ENCODE measurements at places on chromosomes 7 and 10.

- no peak for DNase-seq
These were observed 1.9 kb downstream of the ACSL5 start for GRCh38 chr10:112375721-112376395.

- no peak for DNase-seq
These were observed 19.5 kb downstream of the TRIM56 start for GRCh38 chr7:101104799-101105198.

- no peak for DNase-seq
These were observed 549.0 kb upstream of the VSTM2A start for GRCh38 chr7:53993224-53993623.

- DNase-seq, result no peak
These were observed 159.5 kb downstream of the PRKAG2 start for GRCh38 chr7:151717415-151717814.

DNA sequence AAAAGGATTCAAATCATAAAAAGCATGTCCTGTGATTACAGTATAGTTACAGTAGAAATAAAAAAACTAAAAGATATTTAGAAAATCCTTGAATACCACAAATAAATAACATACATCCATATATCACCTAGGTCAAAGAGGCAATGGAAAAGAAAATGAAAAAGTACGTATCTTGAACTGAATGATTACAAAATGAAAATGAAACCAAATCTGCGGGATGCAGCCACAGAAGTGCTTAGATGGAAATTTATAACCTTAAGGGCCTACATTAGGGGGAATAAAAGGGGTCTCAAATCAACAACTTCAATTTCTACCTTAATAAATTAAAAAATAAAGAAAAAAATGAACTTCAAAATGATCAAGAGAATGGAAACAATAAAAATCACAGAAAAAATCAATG, 879.0 kb upstream of the CELF2 start:
- no peak for DNase-seq

DNA sequence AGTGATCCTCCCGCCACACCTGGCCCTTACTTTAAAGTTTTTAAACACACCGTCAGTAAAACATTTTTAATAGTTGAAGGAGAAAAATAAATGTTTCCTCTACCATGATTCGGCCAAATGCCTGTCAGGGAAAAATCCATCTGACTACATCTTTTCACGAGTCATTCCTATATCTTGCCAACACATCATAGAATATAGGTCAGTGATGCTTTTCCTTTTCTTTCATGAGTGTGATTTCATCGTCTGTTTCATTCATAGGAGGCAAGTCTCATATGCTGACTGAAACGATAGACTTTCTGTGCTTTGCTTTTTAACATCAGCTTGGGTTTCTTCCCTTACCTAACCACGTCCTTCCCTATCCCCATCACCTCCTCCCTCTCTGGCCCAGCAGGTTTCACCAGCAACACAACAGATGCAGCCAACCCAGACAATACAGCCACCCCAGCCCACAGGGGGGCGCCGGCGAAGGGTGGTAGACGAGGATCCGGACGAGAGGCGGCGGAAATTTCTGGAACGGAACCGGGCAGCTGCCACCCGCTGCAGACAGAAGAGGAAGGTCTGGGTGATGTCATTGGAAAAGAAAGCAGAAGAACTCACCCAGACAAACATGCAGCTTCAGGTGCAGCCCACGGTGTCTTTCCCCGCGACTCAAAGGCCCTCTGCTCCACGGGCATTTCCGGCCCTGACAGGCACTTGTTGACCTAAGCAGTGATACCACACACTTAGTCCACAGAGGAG, 149.2 kb downstream of the TRIL start:
- no peak for DNase-seq

DNA sequence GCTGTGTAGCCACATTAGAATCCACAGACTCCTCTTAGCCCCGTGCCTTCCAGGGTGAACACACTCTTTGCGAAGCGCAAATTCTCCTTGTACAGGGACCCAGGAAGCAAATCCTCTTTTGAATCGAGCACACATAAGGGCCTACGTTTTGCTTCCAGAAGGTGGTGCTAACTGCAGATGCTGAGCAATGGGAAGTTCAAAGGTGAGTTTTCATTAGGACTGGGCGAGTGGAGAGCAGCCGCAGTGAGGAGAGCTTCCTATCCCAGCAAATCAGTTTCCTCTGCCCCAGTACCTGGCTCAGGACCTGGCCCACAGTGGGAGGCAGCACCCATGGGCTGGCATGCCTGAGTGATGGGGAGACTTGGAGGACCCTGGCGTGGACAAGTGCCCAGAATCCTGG, 23.5 kb upstream of the GPR26 start:
- no peak for DNase-seq

DNA sequence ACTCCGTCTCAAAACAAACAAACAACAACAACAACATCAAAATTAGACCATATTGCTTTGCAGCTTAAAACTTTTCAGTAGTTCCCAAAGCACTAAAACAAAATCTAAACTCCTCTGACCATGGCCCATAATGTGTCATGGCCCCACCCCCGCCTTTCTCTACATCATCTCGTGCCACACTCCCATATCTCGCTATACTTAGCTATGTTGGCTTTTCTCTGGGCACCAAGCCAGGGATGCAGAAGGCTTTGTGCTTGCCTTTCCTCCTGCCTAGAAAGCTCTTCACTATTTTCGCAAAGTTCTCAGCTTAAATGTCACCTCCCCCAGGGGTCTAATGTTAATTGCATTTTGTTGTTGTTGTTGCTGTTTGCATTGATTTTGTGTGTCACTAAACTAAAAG, 15.1 kb upstream of the SLC16A12 start:
- DNase-seq, result no peak

DNA sequence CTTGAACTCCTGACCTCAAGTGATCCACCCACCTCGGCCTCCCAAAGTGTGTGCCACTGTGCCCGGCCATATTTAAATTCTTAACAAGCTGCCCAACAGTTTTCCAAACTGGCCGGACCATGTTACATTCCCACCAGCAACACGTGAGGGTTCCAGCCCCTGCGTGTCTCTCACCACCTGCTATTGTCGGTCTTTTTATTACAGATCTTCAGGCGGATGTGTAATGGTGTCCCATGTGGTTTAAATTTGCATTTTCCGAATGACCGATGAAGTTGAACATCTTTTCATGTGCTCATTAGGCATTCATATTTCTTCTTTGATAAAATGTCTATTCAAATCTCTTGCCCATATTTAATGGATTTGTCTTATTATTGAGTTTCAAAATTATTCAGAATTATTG, 11.5 kb downstream of the ELFN1 start:
- no peak for DNase-seq

DNA sequence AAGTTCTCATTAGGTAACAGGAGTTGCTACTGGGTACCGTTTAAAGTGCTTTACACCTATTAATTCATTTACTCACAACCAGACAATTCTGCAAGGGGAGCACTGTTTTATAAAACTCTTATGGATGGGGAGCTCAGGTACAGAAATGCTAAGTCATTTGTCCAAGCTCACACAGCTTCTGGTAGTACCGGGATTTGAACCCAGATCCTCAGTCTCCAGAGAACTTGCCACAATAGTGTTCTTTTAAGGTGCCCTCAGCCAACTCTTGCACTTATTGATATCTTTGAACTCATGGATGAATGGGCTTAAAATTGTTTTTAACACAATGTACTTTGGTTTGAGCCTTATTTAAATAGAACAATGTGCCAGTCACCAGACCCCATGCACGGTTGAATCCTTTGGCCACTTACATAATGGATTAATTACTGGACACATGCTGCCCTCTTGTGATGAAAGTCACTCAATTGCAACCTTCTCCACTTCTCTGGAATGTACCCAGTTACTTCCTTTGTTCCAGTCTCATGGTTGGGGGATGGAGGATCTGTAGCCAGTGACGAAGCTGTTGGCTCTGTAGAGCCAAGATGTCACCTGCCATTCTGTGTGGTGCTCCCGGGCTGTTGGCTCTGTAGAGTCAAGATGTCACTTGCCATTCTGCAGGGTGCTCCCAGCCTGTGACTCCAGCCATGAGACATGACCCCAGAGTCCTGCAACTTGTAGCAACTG, 65.6 kb downstream of the NOD1 start:
- DNase-seq, result no peak

GRCh38 chr7:1175967-1176851, 16.2 kb upstream of the ZFAND2A start:
- DNase-seq, result peak; percentile 74

DNA sequence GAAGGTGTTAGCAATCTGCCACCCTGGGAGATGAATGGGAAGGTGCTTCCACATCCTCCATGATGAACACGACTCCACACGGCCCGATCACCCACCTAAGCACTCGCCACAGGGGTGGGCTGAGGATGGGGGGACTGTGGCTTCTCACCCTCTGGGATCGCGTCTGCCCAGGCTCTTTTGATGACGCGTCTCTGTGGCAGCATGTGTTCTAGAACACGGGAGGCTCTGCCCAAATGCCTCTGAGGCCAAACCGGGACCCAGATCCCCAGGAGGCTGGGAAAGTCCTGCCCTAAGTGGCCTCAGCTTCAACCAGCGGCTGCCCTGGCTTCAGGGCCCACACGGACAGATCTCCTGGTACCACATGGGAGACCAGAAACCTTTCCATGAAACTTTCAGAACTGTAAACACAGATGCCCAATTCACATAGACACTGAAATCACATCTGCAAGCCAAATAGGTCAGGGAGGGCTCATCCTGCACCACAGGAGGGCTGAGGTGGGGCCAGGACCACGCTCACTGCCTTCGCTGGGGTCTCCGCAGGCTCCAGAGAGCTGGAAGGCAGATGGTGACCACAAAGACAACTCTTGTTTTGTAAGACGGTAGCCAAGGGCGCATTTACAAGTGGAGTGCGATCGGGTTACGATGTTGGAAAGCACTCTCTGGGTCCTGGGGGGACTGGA, 200.6 kb downstream of the PTPRN2 start:
- DNase-seq, result no peak

DNA sequence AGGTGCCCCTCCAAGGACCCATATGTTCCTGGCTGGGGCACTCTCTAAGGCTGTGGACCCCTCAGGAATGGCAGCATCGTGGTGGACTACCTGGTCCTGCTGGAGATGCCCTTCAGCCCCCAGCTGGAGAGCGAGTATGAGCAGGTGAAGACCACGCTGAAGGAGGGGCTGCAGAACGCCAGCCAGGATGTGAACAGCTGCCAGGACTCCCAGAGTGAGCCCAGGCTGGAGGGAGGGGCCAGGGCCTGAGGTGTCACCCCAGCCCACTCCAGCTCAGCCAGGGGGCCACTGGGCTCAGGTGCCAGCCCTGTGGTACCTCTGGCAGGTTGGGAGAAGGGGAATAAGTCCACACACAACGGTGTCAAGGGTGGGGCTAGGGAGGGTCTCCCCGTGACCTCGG, 4.7 kb upstream of the MUC12 start:
- no peak for DNase-seq

DNA sequence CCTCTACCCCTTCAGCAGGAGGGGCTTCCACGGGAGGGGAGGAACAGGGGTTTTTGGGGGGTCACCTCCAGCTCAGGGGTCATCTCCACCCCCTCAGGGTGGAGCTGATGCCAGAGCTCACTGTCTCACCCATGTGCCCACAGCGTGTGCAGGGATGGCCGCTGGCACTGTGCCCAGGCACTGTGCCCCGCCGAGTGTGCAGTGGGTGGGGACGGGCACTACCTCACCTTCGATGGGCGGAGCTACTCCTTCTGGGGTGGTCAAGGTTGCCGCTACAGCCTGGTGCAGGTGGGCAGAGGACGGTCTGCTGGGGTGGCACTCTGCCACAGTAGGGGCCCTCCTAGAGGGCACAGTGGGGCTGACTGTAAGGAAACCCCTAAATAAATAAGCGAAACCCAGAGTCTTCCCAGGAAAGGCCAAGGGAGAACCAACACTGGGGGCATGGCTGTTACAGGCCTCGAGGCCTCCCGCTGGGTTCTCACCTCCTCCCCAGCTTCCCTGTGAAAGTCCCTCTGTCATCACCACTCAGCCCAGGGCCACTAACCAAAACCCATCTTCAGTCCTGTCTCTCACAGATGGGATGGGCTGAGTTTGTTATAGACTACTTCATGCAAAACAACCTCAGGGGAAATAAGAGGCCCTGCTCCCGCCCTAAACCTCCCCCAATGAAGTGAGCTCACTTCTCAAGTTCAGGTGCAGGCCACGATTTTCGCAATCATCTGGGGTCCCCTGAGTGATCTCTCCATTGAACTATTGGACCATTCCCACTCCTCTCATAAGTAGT, 7.4 kb upstream of the ZNF467 start:
- no peak for DNase-seq

DNA sequence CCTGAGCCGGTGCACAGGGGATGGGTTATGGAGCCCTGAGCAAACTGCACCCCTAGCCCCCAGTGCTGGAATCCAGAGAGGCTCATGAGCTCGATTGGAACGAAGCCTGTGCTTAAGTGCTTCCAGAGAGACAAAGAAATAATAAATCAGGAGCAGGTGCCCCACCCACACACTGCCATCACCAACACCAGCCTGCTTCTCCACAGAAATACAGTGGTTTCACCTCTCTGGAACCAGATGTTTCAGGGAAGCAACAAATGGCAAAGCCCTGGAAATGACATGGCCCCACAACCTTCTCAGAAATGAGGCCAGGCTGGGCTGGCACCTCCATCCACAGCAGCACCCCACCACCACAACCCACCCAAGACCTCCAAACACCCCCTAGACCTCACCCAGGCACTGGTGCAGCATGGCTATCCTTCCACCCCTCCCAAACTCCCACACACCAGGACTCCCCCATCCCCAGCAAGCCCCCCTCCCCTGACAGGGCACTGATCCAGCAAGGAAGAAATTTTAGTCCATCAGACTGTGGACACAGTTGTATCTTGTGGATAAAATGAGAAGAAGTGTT, 4.1 kb upstream of the SLC18A3 start:
- DNase-seq, result no peak

DNA sequence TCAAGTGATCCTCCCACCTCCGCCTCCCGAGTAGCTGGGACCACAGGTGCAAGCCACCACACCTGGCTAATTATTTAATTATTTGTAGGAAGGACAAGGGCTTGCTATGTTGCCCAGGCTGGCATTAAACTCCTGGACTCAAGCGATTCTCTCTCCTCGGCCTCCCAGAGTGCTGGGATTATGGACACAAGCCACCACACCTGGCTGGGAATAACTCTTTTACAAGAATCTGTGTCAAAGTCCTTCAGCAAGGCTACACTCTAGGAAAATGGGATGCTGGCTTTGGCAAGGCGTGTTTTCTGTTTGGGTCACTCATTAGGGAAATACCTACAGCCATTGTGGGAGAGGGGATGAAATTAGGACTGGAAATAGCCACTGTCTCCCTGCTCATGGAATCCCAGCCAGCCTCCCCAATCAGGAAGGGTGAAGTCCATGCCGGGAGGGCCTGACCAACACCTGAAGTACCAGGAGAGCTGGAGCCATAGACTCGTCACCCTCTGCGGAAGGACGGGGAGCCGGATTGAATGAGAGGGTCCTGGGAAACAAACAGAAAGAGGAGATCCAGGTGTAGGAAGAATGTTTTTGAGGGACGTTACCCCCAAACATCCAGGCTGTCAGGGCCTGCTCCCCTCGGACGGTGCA, 72.2 kb upstream of the MYL10 start:
- DNase-seq, result no peak

DNA sequence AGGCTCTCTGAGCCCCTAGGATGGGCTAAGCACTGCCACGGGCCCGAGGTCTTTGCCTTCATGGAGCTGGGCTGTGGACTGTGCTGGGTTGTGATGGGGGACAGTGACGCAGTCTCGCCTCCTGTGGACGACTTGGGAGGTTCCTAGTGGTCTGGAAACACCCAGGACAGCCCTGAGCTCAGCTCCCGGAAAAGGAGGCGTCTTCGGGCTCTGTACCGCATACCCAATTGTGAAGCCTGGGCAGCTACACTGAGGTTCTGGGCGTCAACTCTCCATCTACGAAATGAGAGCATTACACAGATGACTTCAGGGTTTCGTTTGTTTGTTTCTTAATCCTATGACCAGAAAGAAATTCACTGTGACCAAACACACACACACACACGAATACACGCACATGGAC, 79.6 kb upstream of the KAT6B start:
- DNase-seq, result no peak

Data from activated CD4-positive, alpha-beta T cell treated with anti-CD3 and anti-CD28 coated beads, Interleukin-2, amount 50 U/mL, for 24 hours (primary cell).